ENCODE measurements at places on chromosomes 16 and 17.

DNA sequence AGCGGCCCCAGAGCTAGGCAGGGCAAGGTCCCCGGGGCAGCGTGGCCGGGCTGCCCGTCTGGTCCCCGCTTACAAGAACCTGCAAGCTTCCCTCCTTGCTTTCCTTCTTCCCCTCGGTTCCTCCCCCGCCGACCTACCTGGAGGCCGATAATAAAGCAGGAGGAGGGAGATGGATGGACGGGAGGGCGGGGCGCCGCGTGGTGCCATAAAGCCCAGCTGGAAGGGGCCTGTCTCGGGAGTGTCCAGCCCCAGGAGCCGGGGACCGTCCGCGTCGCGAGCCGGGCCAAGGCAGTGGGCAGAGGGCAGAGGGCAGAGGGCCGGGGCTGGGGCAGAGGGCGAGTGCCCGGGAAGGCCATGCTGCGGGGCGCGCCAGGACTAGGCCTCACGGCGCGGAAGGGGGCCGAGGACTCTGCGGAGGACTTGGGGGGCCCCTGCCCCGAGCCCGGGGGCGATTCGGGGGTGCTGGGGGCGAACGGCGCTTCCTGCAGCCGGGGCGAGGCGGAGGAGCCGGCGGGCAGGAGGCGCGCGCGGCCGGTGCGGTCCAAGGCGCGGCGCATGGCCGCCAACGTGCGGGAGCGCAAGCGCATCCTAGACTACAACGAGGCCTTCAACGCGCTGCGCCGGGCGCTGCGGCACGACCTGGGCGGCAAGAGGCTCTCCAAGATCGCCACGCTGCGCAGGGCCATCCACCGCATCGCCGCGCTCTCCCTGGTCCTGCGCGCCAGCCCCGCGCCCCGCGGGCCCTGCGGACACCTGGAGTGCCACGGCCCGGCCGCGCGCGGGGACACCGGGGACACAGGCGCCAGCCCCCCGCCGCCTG is at the start of gene BHLHA9:
Gene BHLHA9 (plus strand): TSS at position 235 of the 820 bp plus-strand sequence. CDS start 120 bp downstream, at position 355.
- peaks cover 44% of the 10 kb centered on the region for H3K27me3 ChIP-seq
- H3K4me1 ChIP-seq: peaks cover 25% of the 10 kb centered on the region
- no peaks in the 10 kb centered on the region for H3K36me3 ChIP-seq
- H3K4me3 ChIP-seq: peak within 1 kb of the TSS; percentile 98
- DNase-seq: no peak
- H3K27ac ChIP-seq: no peak within 1 kb of the TSS

DNA sequence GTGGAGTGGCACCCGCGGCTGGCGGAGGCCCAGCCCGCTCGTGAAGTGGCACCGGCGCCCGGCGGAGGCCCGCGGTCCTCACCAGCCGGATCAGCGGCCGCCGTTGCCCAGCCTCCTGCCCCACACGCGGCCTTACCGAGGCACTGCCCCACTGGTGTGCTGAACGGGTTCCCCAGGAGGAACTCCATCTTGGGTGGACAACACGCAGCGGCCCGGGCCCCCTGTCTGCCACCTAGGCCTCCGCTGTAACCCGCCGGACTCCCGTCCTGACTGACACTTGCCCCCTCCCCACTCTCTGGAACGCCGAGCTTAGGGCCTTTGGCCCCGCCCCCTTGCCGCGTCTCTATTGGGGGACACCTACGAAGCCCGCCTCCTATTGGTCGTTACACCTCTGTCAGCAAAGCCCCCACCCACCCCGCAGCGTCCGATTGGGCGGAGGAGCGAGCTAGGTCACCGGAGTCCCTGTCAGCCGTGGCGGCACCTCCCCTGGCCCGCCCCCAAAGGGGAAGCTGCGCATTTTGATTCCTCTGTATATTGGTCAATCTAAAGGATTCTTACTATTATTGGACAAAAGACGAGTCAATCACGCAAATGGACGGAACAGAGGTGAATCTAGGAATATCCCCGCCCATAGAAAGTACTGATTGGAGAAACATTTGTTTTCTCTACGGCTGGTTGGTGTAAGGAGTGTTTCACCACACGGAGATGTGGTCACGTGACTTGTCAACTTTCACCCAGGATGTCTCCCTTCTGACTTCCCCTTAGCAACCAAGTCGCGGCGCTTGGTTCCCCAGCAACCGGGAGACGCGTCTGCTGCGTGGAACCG is at the start of the genes DRC3 and TOM1L2:
Gene DRC3 (plus strand): TSS at position 737 of the 826 bp plus-strand sequence. CDS start 4,737 bp downstream, outside the sequence.
Gene TOM1L2 (minus strand): TSS at position 275 of the 826 bp plus-strand sequence. CDS start 87 bp downstream, at position 188.
- peak; percentile 100 for DNase-seq
- peak within 1 kb of the TSS; percentile 78 for H3K27ac ChIP-seq
- no peaks in the 10 kb centered on the region for H3K36me3 ChIP-seq
- H3K4me3 ChIP-seq: peak within 1 kb of the TSS; percentile 91
- H3K4me1 ChIP-seq: peaks cover 49% of the 10 kb centered on the region
- no peaks in the 10 kb centered on the region for H3K27me3 ChIP-seq

DNA sequence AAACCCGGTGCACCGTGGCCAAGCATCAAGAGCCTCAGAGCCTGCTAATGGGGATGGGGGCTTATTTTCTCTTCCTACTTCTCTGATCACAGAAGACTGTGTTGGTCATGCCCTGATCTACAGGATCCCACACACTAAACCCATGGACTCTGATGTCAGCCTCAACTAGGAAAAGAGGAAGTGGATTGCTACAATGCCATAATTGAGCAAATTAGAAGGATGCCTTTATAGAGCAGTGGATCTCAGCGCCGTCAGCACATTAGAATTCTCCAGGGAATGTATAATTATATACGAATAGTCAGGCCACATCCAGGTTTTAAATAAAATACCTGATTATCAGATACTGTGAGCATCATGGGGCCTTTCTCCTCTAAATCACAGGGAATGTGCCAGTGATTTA is 64.8 kb downstream of the VAT1L start:
- H3K4me1 ChIP-seq: no peaks in the 10 kb centered on the region
- H3K36me3 ChIP-seq: no peaks in the 10 kb centered on the region
- H3K27ac ChIP-seq: no peak overlapping the region

GRCh38 chr16:87795336-87795735 is 29.6 kb upstream of the KLHDC4 start:
- H3K4me3 ChIP-seq: no peak overlapping the region
- no peaks in the 10 kb centered on the region for H3K4me1 ChIP-seq
- no peak overlapping the region for H3K27ac ChIP-seq
- no peaks in the 10 kb centered on the region for H3K36me3 ChIP-seq
- H3K27me3 ChIP-seq: no peaks in the 10 kb centered on the region
- no peak for DNase-seq

DNA sequence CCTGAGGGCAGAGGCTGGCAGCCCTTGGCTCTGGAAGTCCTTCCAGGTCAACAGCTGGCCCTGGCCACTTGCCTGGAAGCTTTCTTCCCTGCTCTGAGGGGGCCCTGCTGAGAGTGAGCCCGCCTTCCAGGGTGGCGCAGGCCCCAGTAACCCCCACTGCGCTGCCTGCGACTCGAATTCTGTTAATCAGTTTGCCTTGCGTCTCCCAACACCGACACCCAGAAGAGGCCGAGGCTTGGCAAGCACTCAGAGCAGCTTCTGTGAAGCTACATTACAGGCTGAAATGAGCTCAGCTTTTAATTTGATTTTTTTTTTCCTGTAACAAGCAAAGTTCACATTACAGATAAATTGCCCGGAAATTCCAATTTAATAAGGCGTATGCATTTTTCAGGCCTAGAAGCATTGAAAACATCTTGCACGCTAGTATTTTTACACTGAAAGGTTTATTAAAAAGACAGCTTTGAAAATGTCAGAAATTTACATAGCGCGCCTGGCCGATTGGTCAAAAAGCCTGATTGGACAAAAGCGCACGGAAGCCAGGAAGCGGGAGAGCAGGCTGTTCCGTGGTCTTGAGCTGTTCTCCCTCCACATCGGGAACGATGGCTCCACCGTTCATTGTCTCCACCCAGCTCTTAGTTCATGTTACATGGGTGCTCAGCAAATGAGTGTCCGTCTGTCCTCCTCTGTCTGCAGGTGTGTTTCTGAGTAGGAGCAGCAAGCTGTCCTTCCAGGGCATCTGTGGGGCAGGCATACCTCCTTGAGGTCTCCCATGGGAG is 65.5 kb upstream of the HSBP1 start:
- DNase-seq: no peak
- no peaks in the 10 kb centered on the region for H3K4me1 ChIP-seq
- no peaks in the 10 kb centered on the region for H3K36me3 ChIP-seq
